ENCODE measurements at places on chromosomes 2 and 18.

DNA sequence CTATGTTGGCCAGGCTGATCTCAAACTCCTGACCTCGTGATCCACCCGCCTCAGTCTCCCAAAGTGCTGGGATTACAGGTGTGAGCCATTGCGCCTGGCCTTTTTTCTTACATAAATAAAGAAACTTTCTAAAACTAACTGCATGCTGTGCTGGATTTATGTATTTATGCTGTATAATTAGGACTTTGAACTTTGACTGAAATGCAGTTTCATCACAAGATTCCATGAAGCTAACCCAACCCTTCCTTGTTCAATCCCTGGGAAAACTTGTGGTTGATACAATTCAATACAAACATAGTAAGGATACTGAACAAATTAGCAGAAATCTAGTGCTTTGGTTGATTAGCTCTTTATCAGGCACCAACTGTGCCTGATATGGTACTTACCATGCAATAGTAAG is 20.9 kb upstream of the SLC35F5 start:
- DNase-seq = no peak

- no peak for DNase-seq
Observed at GRCh38 chr2:230473378-230473777, 57.4 kb downstream of the SP100 start.

DNA sequence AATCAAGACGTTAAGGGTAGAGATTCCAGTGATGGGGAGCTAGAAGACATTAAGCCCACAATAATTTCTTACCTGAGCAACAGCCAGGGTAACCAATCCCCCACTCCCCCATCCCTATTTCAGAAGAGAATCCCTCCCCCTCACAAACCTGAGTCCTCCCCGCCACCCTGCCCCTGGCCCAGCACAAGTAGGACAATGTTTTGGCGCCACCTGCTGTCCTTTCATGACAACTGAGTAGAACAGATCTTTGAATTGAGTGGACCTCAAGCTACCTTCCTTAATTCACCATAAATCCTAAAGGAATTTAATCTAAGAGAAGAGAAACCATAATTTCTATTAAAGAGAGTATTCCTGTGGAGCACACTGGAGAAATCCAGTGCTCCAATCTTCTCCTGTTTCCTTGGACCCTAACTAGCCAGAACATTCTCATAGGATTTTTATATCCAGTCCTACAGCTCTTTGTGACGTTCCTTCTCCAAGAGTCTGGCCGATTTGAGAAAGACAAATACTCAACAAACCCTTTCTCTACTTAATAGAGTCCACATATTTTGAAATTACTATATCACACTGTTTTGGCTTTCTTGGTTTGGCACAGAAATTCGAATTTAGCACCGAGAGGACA is 41.1 kb downstream of the NHEJ1 start:
- peak; percentile 67 for DNase-seq

DNA sequence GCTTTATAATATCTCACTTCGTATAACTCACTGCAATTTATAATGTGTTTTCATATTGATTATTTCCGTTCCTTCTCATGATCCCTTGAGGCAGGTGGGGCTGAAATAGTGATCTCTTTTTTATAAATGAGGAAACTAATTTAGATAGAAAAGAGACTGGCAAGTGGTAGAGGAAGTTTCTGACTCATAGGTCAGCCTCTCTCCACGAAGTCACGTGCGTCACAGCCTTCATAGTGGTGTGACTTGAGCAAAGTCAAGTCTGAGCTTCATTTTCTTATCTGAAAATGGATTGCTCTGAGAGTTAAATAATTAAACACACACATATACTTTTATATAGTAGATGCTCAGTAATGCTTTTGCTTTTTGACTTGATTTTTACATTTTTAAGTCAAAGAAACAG is 19.9 kb downstream of the ABCG5 start:
- no peak for DNase-seq

DNA sequence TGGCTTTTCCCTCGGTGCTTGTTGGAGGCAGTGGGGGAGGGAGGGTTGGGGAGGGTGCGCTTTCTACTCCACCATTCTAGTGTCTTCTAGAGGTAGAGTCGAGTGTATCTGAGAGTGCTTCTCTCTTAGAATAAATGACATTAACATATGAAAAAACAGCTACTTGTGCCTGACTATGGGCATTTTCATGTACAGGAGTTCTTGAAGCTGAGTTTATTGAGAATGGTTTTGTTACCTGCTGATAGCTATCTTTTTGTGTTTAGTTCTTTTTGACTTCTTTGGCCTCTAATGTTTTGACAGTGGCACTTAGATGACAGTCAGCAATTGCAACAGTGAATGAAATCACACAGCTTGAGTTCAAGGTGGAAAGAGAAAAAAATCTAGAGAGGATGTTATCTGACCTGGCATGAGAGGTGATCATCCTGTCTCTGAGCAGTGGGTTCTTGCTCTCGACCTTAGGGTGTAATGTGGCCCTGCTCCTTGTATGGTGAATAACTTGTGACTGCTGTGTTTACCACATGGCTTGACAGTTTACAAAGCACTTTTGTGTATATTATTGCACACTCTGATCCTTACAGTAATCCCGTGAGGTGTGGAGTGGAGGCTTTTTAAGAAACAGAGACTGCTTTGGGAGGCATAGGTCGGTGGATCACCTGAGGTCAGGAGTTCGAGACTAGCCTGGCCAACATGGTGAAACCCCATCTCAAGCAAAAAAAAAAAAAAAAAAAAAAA is 86.7 kb downstream of the AGAP1 start:
- no peak for DNase-seq

GRCh38 chr2:14094592-14094991 is 537.9 kb upstream of the LRATD1 start:
- no peak for DNase-seq

- DNase-seq = no peak
Observed at GRCh38 chr2:57542081-57542480, 504.5 kb upstream of the VRK2 start.

GRCh38 chr2:175371378-175371777 is 189.9 kb upstream of the ATP5MC3 start:
- no peak for DNase-seq

DNA sequence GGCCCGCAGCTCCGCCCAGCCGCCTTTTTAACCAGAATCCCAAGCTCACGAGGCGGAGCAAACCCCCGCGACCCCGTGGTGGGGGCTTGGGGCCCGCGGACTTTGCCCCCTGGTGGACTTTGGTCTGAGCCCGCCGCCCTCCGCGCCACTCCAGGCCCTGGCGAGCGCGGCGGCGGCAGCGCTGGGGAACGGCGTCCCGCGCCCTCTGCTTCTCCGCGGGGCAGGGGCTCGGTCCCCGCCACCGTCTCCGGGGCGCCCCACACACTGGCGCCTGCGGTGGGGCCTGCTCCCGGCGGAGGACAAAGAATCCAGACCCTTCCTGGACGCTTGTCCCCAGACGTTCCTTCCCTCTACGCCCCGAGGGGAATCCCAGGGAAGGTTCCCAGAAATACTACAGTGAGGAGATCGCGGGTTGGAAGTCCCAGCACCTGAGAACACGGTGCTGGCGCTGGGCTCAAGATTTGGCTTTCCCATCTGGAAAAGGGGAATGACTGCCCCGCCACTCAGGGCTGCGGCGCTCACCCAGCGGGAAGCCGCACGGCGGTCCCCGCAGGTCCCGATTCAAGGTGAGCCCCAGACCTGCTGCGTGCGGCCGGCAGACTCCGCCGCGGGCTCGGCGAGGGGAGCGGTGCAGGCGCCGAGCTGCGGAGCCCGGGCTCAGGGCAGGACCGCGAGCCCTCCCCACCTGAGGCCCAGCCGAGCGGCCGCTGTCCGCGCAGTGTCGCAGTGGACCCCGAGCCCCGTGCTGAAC is at the start of gene HAAO:
Gene HAAO, minus strand, starts transcription at position 1 of the 751 bp plus-strand sequence. CDS start 47 bp downstream, outside the sequence.
- DNase-seq = no peak

- no peak for DNase-seq
Observed at GRCh38 chr18:74316257-74317170, 875 bp downstream of the C18orf63 start.
